Uterus (tissue), 4 donors: ENCODE measurements at places on chromosomes 13 and 19.
A peak's percentile ranks its signal among the peaks of the same experiment; 100 is the strongest.

DNA sequence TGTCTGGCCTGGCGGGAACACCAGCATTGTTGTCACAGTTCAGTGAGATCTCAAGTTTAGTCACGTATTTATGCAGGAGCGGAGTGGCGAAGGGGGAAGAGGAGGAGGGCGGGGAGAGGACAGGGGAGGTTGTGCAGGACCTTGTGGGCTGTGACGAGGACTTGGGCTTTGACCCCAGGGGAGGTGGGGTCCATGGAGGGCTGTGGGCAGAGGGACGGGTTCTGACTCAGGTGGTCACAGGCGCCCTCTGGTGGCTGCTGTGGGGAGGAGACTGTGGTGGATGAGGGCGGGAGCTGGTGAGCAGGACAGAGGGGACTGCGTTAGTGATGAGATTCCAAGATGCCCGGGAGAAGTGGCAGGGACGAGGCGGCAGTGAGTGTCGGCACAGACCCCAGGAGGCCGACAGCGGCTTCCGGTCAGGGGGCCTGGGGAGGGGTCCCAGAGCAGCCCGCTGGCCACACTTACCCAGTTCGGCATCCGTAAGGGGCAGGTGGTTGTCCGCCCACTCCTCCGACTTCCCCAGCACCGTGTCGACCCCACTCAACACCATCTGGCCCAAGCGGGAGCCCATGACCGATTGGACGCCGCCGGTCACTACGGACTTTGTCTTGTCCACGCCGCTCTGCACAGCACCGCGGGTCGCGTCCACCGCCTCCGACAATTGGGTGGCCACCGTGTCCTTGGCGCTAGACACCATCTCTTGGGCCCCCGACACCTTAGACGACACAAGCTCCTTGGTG is 15.7 kb downstream of the PLIN3 start:
- DNase-seq = peak; percentile 75

DNA sequence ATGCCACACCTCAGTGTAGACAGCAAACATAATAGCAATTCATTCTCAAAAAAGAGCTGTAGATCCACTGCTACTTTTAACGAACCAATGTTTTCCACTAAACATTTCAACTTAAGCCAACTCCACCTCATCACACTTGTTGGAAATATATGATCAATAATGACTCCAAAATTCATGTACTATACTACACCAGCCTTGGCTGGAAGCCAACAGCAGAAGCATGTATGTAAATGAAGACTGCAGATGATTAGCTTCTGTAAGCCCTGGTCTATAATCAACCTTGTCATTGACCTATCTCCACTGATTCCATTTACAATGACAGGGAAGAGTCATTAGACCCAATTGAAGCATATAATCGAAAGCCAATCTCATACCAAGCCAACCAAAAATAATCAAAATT is 71.7 kb downstream of the STK24 start:
- DNase-seq = no peak

DNA sequence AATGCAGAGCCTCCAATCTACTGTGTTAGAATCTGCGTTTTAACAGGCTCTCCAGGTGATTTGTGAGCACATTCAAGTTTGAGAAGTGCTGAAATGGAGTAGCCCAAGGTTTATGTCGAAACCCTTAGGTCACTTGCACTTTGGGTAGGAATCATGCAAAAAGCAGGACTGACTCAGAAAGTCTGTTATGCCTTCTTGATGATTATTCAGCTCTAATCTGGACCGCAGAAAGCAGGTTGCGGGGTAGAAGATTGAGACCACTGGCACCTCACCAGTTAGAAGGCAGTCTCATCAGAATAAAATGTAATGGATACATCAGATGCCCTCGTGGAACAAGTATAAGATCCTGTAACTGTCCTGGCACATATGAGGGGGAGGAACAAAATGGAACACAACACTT is 326.3 kb downstream of the DCLK1 start:
- no peak for DNase-seq

GRCh38 chr19:19423322-19423721 is 17.8 kb downstream of the GATAD2A start:
- DNase-seq = no peak

GRCh38 chr13:67917291-67917987 is 687.3 kb upstream of the PCDH9 start:
- DNase-seq = no peak

- DNase-seq = peak; percentile 64
Measured at GRCh38 chr19:33302974-33303790, 848 bp upstream of the CEBPA start.

GRCh38 chr13:60047918-60048317 is 115.8 kb downstream of the DIAPH3 start:
- no peak for DNase-seq

DNA sequence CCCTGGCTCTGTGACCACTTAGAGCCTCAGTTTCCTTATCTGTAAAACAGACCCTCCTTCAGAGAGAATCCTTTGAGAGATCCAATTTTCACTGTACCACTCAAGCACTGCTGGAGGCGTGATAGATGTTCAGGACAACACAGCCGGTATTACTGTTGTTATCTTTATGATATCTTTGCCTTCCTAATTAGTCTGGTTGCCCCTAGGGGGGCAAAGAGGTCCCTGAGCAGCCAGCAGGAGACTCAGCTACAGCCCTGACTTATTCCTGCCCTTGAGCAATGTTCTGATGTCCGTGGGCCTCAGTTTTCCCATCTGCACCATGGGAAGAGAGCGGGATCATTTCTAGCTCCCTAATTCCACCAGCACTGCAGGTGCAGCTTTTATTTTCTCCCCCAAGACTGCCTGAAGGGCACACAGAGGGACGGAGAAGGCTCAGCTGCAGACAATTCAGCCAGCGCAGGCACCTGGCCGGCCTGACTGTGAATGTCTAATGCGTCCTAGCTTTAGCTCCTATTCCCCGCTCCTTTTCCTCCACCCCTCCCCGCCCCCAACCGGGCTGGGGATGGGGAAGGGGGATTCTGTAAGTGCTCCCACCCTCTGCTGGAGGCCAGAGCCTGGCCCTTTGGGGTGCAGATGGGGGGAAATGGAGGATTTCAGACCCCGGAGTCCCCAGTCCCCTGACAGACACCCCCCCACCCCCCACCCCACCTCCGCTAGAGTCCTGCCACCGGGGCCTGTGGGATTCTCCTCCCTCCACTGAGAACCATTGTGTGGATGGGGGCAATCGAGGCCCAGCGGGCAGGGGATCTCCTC is 16.2 kb downstream of the TLE5 start:
- peak; percentile 51 for DNase-seq

- DNase-seq = no peak
Measured at GRCh38 chr19:42207767-42208271, 9.7 kb downstream of the DEDD2 start.

DNA sequence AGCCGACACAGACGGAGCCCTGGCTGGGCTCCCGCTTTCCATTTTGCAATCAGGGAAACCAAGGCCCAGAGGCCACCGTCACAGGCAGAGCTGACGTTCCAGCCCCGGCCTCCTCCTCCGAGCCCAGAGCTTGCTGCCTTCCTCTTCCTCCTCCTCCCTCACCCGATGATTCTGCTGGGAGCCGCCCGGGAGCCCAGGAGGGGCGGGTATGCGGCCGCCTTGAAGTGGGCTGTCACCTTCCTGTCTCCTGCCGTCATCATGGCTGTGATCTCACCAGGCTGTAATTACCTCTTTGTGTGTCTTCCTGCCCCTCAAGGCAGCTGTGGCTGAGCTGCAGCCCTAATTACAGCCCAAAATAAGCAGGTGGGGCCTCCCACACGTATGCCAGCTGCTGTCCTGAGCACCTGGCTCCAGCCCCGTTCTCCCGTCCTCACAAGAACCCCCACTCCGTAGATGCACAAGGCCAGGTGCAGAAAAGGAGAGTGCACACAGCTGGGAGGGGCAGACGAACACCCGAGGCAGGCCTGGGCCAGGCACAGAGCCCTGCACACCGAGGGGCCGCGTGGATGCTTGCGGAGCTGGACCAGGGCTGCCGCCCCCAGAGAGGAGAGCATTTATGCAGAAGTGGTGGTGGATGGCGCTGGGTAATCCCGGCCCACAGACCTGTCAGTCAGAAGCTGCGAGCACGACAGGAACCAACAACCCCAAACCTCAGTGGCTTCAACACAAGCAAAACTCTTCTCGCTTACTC is 4.0 kb downstream of the TPGS1 start:
- no peak for DNase-seq

DNA sequence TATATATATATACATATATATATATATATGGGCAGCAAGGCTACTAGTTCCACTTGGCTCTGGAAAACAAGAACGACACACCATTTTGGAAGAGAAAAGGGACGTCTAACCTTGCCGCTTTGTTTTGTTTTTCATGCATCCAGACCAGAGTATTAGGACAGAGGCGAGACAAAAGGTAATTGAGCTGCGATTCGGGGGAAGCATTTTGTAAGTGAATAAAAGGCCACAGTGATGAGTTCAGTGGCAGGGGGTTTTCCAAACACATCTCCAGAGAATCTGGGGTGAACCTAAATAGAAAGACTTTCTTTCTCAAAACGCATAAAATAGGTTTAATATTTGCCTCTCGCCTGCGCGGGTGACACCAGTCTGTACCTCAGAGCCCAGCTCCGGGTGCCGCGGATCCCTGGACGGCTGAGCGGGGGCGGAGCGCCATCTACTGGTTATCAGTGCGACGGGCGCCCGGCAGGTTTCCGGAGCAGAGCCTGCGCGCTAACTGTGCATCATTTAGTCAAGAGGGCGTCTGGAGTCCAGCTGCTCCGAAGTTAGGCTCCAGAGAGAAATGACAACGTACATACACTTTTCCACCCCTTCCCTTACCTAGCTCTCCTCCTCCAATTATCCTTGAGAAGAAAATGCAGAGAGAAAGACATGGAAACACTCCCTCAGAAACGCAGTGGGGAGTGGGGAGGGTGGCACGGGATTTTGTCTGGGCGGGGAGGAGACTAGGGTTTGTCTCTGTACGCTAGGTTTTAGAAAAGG is 262.3 kb downstream of the TBC1D4 start:
- peak; percentile 39 for DNase-seq

GRCh38 chr19:13599681-13600080 is 93.4 kb upstream of the CACNA1A start:
- DNase-seq = no peak

DNA sequence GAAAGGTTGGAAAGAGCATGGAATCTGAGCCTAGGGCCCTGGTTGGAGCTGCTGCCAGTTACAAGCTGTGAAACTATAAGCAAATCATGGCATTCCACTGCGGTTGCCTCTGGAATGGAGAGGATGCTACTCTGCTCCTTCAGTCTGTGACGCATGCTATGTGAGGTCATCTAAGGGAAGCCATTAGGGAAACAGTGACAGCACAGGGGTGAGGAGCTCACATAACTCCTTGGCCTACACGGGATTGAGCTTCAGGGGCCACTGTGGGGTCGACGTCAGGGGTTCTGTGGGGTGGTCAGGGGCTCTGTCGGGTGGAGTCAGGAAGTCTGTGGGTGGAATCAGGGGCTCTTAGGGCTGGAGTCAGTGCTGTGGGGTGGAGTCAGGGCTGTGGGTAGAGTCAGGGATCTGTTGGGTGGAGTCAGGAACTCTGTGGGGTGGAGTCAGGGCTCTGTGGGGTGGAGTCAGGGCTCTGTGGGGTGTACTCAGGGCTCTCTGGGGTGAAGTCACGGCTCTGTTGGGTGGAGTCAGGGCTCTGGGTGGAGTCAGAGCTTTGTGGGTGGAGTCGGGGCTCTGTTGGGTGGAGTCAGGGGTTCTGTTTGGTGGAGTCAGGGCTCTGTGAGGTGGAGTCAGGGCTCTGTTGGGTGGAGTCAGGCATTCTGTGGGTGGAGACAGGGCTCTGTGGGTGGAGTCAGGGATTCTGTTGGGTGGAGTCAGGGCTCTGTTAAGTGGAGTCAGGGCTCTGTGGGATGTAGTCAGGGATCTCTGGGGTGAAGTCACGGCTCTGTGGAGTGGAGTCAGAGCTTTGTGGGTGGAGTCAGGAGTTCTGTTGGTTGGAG is 35.8 kb upstream of the MEDAG start:
- peak; percentile 84 for DNase-seq

DNA sequence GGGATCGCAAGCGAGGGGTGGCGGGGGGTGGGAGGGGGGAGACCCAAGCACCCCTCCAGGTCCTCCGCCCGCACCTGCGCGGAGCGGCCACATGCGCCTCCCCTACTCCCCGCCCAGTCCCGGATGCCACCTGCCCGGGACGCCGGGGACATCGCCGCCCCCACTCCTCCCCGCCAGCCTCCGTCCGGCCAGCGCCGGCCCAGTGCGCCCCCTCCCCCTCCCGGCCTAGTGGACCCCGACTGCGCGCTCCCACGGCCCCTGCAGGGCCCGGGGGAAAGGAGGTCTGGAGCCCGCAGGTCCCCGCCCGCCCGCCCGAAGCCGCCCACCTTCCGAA is 263 bp downstream of the RHPN2 start:
- DNase-seq = no peak

DNA sequence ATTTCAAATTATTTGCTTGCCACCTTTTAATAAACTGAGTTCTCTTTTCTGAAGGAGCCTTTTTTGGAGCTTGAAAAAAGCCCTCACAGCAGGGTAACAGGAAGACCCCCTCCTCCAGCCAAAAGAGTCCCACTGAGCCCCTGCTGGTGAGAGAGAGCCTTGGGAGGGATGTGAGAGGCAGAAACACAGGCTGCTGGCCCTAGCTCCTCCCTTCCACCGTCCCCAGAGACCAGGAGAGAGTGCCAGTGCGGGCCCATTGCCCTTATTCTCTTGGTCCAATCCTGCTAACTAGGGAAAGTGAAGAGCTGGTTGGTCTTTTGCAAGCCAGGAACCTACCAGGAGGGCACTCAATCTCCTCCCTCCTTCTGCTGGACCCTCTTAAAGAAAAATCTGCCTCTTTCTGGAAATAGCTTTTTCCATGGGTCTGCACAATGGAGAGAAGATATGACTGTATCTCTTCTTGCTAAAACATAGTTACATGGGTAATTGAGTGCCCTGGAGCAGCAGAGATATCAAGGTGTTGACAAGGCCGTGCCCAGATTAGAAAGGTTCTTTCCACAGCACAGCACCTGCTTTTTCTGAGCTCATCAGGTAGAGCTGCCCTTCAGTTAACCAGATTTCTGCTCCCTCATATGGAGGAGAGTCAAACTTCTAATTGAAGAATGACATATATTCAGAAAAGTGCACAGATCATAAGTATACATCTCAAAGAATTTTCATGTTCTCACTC is 113.9 kb downstream of the LRCH1 start:
- no peak for DNase-seq

GRCh38 chr13:37443538-37443937 is 155.0 kb downstream of the POSTN start:
- DNase-seq = no peak

DNA sequence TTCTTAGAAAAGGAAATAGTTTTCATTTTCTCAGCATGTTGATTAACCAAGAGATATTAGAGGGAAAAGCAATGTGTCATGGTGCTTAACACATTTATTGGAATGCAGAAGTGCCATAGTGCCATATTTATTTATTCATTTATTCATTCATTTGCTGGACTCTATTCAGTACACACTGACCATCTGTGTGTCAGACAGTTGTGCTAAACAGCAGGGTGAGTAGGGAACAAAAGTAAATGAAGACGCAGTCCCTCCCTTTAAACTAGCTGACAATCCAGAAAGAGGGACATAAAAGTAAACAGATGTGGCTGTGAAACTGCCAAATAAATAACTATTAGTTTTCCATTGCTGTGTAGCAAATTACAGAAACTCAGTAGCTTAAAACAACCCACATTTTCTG is 323.7 kb downstream of the MTUS2 start:
- no peak for DNase-seq
